ENCODE measurements at places on chromosomes 12 and 14.

GRCh38 chr14:105588236-105588860 is 62.0 kb downstream of the TMEM121 start:
- DNase-seq, result no peak

DNA sequence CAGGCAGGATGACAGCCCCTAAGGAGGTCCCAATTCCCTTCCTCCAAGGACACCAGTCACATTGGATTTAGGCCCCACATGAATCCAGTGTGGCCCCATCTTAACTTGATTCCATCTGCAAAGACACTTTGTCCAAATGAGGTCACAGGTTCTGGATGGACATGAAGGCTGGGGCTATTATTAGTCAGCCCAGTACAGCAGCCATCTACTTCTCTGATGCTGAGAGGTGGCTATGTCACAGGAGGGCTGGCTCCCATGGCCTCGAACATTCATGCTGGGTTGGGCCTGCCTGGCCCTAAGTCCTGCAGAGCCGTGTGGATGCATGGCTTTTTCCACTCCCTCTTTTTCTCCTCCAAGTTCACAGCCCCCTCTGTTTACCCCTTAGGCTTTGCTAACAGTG is 35.9 kb downstream of the SLC15A4 start:
- DNase-seq, result no peak

DNA sequence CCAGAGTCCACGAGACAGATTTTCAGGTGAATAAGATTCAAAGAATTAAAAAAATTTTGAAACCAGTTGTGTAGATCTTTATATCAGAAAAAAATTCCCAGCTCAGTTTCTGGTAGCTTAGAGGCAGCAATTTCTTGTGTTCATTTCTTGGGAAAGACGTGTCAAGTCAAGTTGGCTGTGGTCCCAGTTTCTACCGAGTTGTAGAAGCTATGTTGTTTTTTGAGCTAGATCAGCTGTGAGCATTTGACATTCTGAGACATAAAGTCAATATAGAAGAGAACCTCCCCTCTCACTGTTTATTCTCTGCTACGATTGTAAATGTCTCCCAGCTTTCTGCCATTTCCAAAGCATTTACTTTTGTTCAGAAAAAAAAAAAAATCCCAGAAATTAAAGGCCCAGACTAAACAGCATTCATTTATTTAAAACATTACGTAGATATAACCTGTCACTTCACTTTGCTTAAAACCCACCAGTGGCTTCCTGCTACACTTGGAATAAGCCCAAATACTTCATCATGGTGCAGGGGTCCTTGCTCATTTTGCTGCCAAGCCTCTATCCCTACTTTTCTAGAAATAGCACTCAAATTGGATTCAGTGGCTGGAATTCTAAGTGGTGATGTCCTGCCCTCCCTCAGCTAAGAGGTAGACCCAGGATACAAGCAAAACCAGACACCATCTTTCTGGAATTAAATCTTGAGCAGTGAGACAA is 20.6 kb upstream of the PYGL start:
- DNase-seq, result no peak

GRCh38 chr12:110253176-110253575 is 27.9 kb upstream of the ATP2A2 start:
- no peak for DNase-seq

DNA sequence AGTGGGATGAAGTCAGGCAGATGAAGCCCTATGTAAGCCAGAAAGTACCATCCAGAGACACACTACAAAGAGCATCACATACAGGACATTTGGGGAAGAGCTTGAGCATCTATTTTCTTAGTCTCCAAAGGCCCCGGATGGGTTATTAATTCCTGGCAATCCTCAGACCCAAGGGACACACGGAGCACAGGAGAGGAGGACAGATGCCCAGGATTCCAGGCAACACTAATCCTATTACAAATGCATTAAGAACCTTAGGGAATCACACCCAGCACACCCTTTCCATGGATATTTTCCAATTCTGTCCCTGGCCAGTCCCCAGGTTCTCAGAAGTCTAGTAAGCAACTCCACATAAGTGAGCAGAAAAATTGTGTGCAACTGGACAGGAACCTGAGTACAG is 65.9 kb downstream of the CMKLR1 start:
- no peak for DNase-seq

DNA sequence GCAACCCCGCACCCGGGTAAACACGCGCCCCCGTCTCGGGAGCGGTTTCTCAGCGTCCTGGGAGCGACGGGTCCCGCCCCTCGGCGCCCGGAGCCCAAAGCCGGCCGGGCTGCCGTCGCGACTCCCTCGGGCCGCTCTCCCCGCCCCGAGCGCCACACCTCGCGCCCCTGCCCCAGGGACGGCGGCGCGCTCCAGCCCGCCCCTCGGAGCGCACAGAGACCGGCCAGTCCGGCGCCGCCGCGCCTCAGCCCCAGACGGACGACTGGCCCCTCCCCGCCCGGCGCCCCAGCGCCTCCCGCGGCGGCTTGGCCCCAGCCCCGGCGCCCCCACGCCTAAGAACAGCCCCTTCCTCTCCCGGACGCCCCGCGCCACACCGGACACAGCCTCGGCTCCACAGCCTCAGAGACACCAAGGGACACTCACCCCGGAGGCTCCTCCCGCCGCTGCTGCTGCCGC is 411 bp downstream of the BTBD7 start:
- DNase-seq, result no peak

DNA sequence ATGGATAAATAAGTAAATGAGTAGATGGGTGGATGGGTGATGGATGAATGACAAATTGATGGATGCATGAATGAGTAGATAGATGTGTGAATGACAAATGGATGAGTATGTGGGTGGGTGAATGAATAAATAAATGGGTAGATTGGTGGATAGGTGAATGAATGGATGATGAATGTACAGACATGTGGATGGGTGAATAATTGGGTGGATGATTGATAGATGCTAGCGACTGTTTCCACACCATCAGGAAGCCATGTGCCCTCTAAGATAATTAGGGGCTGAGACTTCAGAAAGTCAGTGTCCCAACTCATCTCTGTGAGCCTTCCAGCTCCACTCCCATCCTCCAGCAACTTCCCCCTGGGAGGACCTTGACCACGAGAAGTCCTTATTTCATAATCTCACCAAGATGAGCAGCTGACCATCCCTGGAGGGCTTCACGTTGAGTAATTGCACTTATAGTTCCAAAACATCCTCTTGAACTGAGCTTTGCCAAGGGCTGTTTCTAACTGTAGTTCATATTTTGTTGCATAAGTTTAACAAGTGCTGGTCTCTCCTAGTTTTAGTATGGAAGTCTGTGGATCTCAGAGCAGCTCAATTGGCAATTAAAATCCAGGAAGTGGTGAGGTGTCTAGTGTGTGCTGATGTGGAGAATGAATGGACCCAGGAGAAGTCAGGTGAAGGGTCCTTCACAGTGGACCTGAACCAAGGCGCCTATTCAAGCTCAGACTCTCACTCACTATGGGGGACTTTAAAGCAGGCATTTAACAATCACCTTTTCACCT is 295.7 kb downstream of the ADGRD1 start:
- DNase-seq, result no peak

GRCh38 chr12:121926874-121927706 is 8.7 kb downstream of the CFAP251 start:
- no peak for DNase-seq
